ENCODE measurements at places on chromosomes 3 and 15. TPM values are rescaled to one million over a fixed set of nuclear protein-coding genes. Genes with fewer than 3 reads are reported as not detected.

CSTA gene
- total RNA-seq, result 1.2 TPM

REC114 gene
- total RNA-seq, result not detected

CPB1 gene
- not detected for total RNA-seq

CCR8 gene
- total RNA-seq, result not detected

ACSBG1 gene
- 0.20 TPM for total RNA-seq

DNASE1L3 gene
- total RNA-seq, result 0.11 TPM

ALDH1L1 gene
- 0.19 TPM for total RNA-seq

SLC24A5 gene
- total RNA-seq, result not detected

NR2E3 gene
- total RNA-seq, result 0.18 TPM

SNX22 gene
- 1.5 TPM for total RNA-seq

LACTB gene
- 32.5 TPM for total RNA-seq

SLC9C1 gene
- not detected for total RNA-seq
